GM12892 (cell line): ENCODE measurements at places on chromosomes 7 and 10.

DNA sequence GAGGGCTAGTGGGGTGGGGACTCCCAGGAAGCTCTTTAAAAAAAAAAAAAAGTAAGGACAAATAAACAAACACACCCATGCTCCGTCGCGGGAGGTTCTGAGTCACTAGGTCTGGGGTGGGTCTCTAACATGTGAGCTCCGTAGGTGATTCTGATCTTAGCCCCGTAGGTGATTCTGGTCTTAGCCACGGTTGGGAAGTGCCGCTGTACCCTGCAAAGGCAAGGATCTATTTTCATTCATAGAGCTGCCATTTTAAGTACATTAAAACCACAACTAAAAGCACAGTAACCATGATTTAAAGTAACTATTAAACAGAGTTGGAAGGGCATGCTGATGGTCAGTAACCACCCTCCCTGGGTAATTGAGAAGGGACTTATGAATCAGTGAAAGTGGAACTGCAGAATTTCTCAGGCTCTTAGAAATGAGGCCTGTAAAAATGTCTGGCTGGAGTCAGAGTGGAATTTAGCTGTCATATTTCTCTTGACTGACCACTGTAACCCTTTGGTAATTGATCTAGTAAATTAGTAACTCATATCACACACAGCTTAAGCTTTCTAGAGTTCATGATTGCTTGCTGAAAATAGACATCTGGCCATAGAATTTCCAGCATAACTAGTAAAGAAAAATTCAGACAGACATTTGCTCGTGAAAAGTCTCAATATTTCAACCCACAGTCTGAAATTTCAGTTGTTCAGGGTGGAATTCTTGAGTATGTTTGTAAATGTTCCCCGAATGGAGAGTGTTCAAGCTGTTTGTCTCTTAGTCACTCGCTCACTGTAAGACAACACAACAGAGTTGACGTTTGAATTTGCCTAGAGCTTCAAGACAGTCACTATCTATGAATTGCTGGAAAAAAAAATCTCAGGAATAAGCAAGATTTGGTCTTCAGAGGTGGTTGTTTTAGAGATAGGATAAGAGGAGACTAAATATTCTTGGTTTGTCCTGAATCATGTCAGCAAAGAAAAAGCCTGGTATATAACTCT lies 34.2 kb upstream of the TCF7L2 start:
- no peak for DNase-seq

- DNase-seq = no peak
Measured at GRCh38 chr10:1120801-1121211, 64.6 kb downstream of the WDR37 start.

GRCh38 chr7:55513868-55514267 lies 58.4 kb downstream of the VOPP1 start:
- no peak for DNase-seq

- DNase-seq = no peak
Measured at GRCh38 chr7:94897541-94897940, 9.9 kb upstream of the PPP1R9A start.

- no peak for DNase-seq
Measured at GRCh38 chr7:152130658-152131590, 105.5 kb downstream of the GALNT11 start.

- DNase-seq = no peak
Measured at GRCh38 chr7:42603496-42603895, 308.4 kb downstream of the C7orf25 start.

- no peak for DNase-seq
Measured at GRCh38 chr7:20470726-20471125, 140.0 kb downstream of the ITGB8 start.

DNA sequence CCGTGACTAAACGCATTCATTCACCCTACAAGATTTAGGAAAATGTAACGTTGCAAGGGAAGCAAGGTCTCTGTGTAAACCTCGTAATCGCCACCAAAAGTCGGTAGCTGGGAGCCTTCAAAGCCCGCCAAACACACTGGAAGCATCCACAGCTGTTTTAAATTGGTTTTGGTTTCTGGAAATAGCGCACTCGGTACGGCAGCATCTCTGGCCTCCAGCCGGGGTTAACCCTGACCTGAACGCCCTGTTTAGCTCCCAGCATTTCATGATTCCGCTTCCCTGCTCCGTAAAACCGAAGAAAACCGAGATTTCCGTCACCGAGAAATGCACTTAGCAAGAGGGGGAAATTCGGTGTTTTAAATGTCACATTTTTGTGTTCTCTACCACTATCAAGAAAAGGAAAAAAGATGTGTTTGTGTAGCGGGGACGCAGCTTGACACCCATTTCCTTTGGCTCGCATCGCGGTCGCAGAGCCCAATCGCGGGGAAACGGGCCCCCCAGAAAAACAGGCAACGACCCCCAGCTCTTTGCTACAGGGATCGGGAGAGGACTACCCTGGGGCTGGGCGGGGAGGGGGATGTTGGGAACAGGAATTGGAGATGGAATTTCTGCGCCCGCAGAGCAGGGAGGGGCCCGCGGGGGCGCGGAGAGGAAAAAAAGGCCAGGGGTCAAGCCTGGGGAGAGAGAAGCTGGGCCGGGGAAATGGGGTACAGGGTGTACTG lies 646 bp downstream of the SGCE start:
- no peak for DNase-seq

- no peak for DNase-seq
Measured at GRCh38 chr10:99849057-99849456, 66.6 kb downstream of the ABCC2 start.

GRCh38 chr7:1873857-1874589 lies 203.9 kb downstream of the ELFN1 start:
- DNase-seq = no peak

DNA sequence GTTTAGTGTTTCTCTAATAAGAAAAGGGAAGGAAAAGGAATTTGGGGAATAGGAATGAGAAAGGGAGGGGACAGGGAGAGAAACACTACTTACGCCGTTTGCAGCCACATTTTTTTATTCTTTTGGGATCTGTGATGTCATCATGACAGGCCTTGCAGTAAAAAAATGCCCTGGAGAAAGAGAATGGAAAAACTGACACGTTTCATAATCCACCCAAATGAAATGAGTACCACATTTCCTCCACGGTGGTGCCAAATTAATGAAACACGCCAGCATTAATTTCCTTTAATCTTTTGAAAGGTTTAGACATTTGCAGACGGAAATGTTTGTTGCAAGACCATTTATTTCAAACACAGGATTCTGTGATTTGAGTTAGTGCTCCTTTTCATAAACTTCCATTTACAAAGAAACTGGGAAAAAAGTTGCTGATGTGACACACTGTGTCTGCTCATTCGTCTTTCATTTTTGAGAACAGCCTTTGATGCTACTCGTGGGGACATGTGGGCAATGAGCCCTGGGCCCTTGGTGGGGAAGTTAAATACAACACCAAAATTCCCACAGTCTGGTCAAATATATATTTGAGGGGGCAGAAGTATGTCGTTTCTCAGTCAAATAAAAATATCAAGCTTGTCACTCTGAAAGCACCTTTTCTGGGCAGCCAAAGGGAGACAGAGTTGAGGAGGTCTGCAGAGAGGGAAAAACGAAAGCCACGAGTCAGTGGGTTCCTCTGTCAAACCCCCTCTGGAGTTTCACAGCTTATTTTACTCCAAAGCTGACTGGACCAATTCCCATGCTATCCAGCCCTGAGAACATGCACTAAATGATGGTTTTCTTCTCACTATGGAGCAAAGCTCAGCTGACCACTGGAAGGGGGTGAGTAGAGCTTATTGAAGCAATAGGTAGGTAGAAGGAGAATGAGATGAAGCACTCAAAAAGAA lies 625.5 kb downstream of the KCNMA1 start:
- DNase-seq = no peak

- DNase-seq = no peak
Measured at GRCh38 chr10:5040781-5041470, 37.3 kb upstream of the AKR1C2 start.

GRCh38 chr10:49394933-49395740 lies 752 bp downstream of the DRGX start:
- DNase-seq = no peak

DNA sequence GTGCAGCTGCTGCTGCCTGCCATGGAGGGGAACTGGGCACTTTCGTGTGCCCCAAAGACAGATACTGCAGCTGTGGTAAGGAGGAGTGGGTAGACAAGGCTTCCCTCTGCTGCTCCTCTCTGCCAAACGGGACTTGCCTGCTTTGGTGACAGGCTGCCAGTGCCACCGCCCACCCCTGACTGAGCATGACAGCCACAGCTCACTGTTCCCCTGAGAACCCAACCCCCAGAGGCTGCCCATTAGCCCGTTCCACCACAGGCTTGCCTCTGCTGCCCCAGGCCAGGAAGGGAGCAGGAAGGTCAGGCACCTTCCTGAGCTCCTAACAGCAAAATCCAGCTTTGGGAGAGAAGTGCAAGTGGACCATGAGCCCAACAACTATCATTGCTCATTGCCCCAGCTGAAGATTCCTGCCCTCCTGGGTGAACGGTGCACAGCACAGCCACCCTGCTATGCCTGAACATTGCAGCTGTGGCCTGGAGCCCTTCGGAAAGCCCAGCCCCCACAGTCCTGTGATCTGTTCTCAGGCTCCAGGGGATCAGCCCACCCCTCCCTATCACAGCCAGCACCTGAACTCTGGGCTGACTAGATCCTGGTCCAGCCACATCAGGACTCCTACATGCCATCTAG lies 58.7 kb upstream of the ANTXRL start:
- DNase-seq = no peak

GRCh38 chr7:36155811-36156361 lies 2.8 kb downstream of the EEPD1 start:
- no peak for DNase-seq

DNA sequence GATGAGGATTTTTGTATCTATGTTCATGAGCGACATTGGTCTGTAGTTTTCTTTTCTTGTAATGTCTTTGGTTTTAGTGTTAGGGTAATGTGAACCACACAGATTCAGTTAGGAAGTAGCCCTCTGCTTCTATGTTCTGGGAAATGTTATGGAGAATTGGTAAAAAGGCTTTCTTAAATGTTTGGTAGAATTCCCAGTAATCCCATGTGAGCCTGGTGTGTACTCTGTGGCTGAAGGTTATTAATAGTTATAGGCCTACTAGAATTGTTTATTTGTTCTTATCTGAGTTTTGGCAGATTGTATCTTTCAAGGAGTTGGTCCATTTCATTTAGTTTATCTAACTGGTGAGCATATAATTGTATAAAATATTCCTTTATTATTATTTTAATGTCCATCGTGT lies 484.6 kb upstream of the GHITM start:
- no peak for DNase-seq

- no peak for DNase-seq
Measured at GRCh38 chr10:101284101-101284743, 55.0 kb upstream of the LBX1 start.

GRCh38 chr7:151756076-151756731 lies 120.7 kb downstream of the PRKAG2 start:
- DNase-seq = no peak

GRCh38 chr10:32054094-32054493 lies 2.1 kb downstream of the KIF5B start:
- DNase-seq = no peak

DNA sequence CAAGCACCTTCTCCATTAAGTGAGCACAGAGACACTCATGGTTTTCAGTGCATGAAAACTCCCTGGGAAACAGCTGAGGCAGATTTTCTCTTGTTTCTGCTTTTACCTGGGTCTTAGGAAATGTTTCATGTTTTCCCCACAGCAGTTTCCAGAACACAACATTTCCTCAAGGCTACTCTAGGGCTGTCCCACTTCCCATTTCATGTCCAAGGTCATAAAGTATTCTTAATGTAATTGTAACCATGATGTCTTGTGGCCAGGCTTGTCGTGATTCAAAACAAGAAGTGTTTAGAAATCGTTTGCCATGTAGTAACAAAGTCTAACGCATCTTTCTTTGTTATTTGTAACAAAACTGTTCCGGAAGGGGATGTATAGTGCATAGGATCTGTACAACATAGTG lies 83.8 kb upstream of the NRP1 start:
- no peak for DNase-seq

DNA sequence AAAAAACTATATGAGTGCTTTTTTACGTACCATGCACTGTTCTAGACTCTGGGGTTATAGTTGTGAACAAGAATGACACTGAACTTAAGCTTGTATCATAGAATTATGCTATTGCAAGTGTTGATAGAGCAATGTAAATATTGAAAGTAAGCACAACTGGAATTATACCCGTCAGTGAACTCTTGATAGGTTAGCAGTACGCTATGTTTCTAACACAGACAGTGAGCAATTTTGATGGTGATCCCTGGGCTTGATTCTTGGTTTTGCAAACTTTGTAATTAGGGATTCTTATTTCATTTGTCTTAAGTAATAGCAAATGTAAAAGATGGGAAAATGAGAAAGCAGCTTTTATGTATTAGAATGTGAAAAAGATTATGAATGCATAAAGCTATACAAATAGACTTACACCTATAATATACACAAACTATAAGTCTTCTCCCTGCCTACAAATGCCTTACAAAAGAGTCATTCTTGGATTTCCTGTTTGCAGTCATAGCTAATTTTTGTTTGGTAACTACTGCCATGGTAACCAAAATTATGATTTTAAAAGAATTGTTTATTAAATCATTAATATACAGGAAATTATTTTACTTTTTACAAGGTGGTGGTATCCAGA lies 6.7 kb downstream of the TES start:
- no peak for DNase-seq
